ENCODE measurements at places on chromosomes 5 and 9. TPM values are rescaled to one million over a fixed set of nuclear protein-coding genes. Genes with fewer than 3 reads are reported as not detected.

CPEB4 gene
- 5.7 TPM for polyA plus RNA-seq

GPR150 gene
- 0.27 TPM for polyA plus RNA-seq

LCN15 gene
- 0.08 TPM for polyA plus RNA-seq

SPATA31A3 gene
- polyA plus RNA-seq = not detected

BTNL8 gene
- polyA plus RNA-seq = 0.42 TPM

FCN1 gene
- not detected for polyA plus RNA-seq

MEF2C gene
- 0.59 TPM for polyA plus RNA-seq

MAP3K1 gene
- polyA plus RNA-seq = 1.7 TPM

RUSC2 gene
- polyA plus RNA-seq = 5.7 TPM

HSPA5 gene
- 91.3 TPM for polyA plus RNA-seq

RANBP17 gene
- 8.6 TPM for polyA plus RNA-seq

MARVELD2 gene
- polyA plus RNA-seq = 18.7 TPM

PRSS3 gene
- polyA plus RNA-seq = not detected

SPRY4 gene
- polyA plus RNA-seq = 80.0 TPM

PCDHAC1 gene
- 2.4 TPM for polyA plus RNA-seq

PTGES gene
- polyA plus RNA-seq = 5.1 TPM

HSPB3 gene
- polyA plus RNA-seq = not detected

SGCD gene
- 0.08 TPM for polyA plus RNA-seq

SNCB gene
- 8.9 TPM for polyA plus RNA-seq

ARHGEF37 gene
- 0.21 TPM for polyA plus RNA-seq

SEMA5A gene
- polyA plus RNA-seq = 5.7 TPM

PCDHGB1 gene
- polyA plus RNA-seq = 1.3 TPM

PCDHA9 gene
- 0.17 TPM for polyA plus RNA-seq

RGS7BP gene
- 1.1 TPM for polyA plus RNA-seq

LCN12 gene
- polyA plus RNA-seq = 2.1 TPM
